Amniotic epithelial cell (primary cell): ENCODE measurements at places on chromosomes 1 and 21.

DNA sequence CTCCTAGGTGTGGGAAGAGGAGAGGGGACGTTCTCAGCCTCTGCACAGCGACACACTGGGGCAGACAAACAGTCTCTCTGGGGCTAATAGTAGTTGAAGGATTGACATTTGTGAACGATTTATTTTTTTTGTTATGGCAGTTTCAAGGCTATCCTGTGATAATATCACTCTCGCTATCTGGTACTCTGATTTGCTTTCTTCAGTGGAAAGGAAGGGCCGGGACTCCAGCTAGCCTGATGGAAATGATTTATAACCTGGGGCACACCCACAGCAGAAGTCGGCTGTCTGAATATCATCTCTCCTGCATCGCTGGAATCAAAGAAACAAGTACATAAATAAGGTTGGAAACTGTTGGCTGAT, 122.7 kb downstream of the KCNN3 start:
- no peak for DNase-seq

DNA sequence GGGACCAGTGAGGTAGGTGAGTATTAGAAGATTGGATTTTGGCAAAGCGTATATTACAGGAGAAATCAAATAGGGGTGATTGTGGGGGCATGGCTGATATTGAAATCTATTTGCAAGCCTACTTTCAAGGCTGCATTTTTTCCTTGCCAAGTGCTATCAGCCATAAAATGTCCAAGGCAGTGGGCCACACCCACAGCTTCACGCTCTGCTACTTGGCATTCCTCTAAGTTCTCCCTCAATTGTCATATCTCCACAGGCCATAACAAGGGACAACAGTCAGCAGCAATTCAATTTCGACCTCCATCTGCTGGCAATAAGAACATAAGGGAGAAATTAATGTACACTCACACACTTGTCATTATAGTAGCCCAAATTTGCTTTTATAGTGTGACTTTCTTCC, 667.1 kb upstream of the PKN2 start:
- DNase-seq = no peak

GRCh38 chr1:242004751-242005495, 6.0 kb upstream of the MAP1LC3C start:
- no peak for DNase-seq

DNA sequence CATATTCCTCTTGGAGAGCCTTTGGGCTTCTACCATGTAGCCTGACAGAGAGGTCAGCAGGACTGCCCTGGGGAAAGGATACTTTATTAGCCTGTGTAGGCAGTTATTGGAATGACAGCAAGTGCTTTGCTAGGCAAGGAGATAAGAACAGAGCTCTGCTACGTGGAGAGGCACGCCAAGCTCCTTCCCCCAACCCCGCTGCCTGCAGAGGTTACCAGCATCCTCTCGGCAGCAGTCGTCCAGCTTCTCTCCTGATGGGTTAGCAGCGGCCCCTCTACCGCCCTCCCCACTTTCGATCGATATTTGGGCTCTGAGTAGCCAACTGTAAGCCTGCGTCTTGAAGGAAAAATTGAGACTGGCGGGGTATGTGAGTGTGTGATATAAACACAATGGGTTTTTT, 122.3 kb downstream of the DHRS3 start:
- DNase-seq = peak; percentile 56

DNA sequence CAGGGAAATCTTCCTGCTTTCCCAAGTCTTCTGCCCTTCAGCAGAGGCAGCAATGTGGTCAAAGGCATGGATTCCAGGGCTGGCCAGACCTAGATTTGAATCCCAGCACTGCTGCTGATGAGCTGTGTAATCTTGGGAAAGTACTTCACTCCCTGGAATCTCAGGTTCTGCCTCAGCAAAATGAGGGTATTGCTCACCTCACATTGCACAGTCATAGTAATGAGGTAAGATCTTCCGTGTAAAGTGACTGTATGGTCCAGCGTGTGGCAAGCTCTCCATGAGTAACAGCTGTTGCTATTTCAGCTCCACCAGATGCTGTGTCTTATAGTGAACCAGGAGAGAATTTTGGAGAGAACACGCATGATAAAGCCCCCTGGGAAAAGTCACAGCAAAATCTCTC, 56.1 kb upstream of the F3 start:
- DNase-seq = peak; percentile 91

DNA sequence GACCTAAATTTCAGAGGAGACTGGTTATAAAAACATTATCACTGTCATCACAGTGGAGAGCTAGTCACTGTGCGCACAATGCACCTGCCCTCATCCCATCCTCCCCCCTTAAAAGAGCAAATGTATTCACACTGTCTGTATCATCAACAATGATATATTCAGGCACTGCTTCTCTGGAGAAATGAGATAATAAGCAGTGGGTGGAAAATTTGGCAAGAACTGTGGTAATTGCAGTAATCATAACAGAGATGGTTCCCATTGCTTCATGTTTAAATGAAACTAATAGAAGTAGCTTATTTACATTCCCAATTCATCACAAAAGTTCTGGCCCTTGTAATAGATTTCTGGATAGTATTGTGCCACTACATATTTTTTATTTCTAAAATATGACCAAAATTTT, 867.4 kb upstream of the ADGRL2 start:
- DNase-seq = no peak
